Left renal cortex interstitium (tissue), 4 donors: ENCODE measurements at places on chromosomes 3 and 15. TPM values are rescaled to one million over a fixed set of nuclear protein-coding genes. Genes with fewer than 3 reads are reported as not detected.

Gene CELSR3
- polyA plus RNA-seq, result 0.89 TPM

Gene ITIH1
- 0.19 TPM for polyA plus RNA-seq

DNA sequence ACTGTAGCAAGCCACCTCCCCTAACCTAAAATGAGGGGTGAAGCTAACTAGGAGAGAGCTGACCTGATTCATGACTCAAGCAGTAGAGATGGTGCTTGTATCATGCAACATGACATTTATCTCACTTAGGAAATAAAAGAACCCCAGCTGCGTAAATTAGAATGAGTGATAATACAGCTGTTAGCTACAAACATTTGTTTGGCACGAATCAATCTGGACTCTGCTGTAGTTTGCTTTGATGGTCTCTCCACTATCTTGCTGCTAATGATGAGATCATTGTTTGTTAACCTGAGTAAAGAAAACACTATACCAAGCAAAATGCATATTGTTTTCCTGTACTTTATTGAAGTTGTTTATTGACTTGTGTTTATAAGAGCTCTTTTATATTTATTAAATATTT is 92.6 kb downstream of the ALDH1A2 start:
- no peak for DNase-seq

GRCh38 chr15:67839499-67839928 is 331 bp downstream of the RNU6-1 start:
- DNase-seq, result no peak

DNA sequence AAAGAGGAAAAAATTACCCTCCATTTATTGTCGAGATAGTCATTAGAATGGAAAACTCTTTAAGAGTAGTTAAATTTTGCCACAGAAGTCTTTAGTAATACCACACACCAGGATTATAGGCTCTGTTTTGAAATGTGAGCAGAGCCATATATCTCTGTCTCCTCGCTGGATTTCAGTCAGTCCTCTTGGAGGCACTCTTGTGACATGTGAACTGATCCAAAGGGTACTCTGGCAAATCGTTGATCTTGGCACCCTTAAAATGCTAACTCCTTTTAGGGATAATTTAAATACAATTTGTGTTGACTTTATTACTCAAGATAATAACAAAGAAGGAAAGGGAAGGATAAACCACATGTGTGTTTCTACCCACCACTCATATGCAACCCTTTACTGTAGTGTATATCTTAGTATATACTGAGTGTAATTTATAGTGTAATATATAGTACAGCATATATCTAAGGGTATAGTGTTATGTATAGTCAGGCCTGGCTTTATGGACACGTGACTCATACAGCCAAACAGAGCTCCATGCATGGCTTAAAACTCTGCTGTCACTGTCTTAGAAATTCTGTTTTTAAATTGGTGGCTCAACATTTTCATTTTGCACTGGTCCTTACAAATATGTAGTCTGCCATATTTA is 12.3 kb upstream of the KPNA4 start:
- no peak for DNase-seq

Gene CLRN1
- polyA plus RNA-seq, result not detected

DNA sequence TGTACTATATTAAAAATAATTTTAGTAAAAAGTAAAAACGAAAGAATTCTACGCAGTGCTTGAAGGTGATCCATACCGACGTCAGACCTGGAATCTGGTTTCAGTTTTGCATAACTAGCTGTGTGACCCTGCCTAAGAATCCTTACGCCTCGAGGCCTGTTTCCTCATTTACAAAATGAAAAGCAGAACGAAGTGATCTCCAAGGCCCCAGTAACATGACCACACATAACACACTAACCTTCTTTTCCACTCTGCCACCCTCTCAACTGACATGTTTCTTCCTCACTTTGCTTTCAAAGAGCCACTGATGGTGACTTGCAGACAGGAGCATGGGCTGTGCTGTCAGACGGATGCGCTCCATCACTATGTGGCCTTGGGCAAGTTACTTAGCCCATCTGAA is 4.8 kb downstream of the MESD start:
- DNase-seq, result no peak
